ENCODE measurements at places on chromosomes 1 and 21.

GRCh38 chr1:215181518-215181917, 99.0 kb downstream of the KCNK2 start:
- DNase-seq: no peak

DNA sequence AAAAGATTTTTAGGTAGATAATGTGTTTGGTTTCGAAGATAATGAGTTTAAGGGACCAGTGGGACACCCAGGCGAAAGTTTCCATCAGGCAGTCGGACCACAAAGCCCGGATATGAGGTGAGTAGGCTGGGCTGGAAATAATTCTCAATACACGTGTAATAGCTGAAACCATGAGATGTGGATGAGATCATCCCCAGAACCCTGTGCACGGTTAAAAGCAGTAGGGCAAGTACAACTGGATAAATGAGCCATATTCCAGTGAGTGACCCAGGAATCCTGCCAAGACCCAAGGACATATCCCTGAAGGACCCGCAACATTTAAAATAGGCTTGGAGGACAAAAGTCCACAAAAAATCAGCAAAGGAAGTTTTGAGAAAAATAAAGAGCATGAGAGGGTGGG, 21.5 kb upstream of the NHLH2 start:
- no peak for DNase-seq

DNA sequence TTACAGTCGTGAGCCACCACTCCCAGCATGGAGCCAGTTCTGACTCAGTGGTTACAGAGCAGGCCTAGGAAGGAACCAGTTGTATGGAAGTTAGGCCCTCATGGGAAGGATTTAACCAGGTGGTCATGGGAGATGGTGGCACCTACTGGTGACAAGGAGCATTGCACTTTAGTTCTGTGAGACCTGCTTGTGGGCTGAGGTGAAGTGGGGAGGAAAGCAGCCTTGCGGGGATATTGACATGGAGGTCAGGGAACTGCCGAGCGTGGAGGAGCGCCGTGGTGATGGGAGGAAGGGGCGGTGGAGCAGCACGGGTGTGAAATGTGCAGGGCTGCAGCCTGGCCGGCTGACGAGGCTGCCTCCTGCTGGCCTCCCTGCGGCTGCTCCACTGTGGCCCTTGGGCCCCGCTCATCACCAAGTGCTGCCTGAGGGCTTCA, 100.4 kb downstream of the GALNT2 start:
- DNase-seq: no peak

GRCh38 chr1:197843401-197843800, 59.0 kb upstream of the C1orf53 start:
- DNase-seq: no peak

GRCh38 chr1:165887877-165888551, 60.6 kb downstream of the UCK2 start:
- no peak for DNase-seq

- no peak for DNase-seq
Measured at GRCh38 chr21:37670883-37671282, 245.4 kb downstream of the KCNJ6 start.

DNA sequence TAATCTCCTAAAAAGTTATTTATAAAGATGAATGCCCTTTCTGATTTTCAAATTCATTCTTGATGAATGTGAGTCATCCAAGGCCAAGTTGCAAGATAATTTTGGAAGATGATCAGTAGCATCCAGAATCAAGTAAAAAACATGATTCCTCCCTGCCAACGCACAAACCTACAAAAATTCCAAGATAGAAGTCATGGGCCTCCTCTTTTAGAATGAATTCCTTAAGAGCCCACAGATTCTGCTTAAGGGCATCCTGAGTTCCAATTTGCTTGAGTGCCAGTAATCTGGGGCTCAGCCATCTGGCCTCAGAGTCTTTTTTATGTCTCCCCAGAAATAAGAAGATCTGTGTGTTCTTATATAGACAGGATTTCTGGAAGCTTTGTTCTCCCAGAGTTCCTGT, 23.2 kb upstream of the SPATA6 start:
- DNase-seq: no peak

All from stimulated activated CD8-positive, alpha-beta memory T cell treated with anti-CD3 and anti-CD28 coated beads, Interleukin-4, amount 100 ng/mL, for 4 hours (primary cell).